ENCODE measurements at places on chromosomes 13 and 19.

DNA sequence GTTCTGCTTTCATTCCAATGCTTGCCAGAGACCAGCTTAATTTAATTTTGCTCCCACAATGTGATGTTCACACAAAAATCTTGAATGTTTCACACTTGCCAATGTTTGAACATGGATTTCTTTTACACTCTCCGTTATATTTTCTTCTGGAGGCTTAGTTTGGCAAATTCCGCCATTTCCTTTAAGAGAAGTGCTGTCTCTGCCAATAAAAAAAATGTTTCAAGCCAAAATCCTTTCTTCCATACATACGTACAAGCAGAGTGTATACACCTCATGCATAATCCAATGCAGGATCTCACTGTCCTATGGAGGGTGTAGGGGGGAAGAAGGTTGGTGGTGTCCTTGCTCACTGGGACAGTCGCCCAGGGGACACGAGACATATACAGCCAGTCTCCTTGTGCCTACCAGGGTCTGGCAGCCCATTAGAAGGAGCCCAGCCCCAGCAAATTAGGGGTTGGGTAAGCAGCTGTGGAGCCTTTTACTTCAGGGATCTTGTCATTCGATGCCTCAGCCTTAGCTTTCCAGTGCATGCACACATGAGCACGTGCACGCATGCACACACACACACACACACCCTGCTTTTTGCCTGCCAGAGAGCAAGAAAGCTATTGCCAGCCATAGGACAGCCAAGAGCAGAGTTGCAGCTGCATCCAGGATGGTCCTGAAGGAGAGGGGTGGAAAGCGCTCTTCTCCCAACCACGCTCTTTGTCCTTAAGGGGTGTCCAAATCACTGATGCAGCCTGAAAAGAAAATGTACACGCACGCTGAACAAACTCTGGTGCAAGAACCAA is 208.3 kb downstream of the FOXO1 start:
- no peak for DNase-seq

DNA sequence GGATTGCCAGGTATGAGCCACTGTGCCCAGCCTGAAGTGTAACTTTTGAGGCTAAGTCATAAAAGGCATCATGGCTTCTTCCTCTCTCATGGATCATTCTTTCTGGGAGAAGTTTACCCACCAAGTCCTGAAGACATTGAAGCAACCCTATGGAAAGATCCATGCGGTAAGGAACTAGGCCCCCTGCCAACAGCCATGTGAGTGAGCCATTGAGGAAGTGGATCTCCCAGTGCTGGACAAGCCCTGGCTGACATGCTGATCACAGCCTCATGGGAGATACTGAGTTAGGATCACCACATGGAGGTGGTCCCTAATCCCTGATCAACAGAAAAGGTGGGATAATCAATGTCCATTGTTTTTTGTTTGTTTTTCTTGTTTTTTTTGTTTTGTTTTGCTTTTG is 3.3 kb upstream of the NUDT19 start:
- no peak for DNase-seq

DNA sequence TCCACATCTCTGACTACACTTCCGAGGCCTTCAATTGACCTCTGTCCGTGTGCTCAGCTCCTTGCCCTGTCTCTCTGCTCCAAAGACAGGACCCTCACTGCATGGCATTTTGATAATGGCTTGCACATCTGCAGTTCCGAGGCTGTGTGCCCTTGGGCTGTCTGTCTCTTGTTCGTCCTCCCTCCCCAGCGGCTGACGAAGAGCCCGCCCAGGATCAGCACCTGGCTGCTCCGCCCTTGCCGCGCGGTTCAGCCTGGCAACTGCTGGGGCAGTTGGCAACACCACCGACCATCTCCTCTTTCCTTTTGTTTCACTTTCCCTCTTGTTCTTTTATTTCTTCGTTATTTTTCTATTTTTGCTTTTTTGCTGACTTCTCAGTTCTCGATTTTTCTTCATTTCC is 270.4 kb downstream of the TEX29 start:
- no peak for DNase-seq

- DNase-seq = no peak
Observed at GRCh38 chr13:58806401-58806800, 1174.9 kb downstream of the PCDH17 start.

- no peak for DNase-seq
Observed at GRCh38 chr13:27147530-27148170, 24.0 kb downstream of the USP12 start.

Data from fibroblast of the conjunctiva (primary cell).